ENCODE measurements at places on chromosomes 11 and 22.
A peak's percentile ranks its signal among the peaks of the same experiment; 100 is the strongest.

GRCh38 chr22:46363611-46364321, 28.3 kb downstream of the TRMU start:
- no peak for DNase-seq

- DNase-seq, result no peak
These were observed 27.4 kb downstream of the FAT3 start for GRCh38 chr11:92251980-92252379.

DNA sequence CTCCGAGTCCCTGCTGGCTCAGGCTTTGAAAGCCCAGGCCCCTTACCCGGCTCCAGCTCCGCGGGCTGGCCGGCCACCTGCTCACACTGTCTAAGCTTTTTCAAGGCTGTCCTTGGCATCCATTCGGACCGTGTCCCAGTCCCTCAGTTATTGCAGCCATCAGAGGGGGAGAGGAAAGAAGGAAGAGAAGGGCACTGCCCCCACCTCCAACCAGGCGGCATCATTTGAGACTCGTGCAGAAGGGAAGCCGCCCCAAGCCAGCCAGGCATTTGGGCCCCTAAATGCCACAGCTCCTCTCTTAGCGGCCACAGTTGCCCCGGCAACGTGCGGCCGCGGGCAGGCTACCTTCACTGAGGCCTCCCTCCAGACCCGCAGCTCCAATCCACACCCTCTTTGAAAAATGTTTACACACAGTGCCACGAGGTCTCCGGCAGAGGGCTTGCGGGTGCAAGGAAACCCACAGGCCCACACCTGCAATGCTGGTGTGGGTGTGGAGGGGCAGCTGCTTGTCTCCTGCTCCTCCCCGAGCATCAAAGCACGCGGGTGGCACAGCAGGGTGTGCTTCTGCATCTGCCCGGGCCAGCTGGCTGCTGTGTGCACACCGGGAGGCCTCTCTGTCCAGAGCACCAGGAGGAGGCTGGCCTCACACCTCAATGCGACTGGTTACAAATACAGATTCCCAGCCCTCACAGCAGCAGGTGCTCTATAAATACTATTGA, 124.4 kb downstream of the CTTN start:
- peak; percentile 54 for DNase-seq

- peak; percentile 61 for DNase-seq
These were observed 33.8 kb downstream of the SYT13 start for GRCh38 chr11:45252134-45252856.

GRCh38 chr11:120125024-120125423, 12.9 kb downstream of the TRIM29 start:
- DNase-seq, result peak; percentile 84

DNA sequence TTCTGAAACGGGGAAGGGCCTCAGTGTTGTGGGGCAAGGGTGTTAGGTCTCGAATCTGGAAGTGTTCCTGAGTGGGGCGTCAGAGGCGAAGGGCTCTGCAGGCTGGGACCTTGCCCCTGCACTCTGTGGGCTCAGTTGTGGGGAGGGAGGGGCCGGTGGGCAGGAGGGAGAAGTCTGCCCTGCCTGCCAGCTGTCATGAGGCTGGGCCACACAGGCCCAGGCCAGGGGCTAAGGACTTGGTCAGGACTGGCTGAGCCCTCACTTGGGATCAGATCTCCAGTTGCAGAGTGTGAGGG, at the start of gene CRACR2B:
CRACR2B (plus strand) TSS at position 23 of the 296 bp plus-strand sequence. CDS start 689 bp downstream, outside the sequence.
- no peak for DNase-seq

GRCh38 chr11:131658952-131659351, 288.5 kb downstream of the NTM start:
- DNase-seq, result no peak

GRCh38 chr11:65919573-65920371, 546 bp downstream of the DRAP1 start:
- peak; percentile 54 for DNase-seq

DNA sequence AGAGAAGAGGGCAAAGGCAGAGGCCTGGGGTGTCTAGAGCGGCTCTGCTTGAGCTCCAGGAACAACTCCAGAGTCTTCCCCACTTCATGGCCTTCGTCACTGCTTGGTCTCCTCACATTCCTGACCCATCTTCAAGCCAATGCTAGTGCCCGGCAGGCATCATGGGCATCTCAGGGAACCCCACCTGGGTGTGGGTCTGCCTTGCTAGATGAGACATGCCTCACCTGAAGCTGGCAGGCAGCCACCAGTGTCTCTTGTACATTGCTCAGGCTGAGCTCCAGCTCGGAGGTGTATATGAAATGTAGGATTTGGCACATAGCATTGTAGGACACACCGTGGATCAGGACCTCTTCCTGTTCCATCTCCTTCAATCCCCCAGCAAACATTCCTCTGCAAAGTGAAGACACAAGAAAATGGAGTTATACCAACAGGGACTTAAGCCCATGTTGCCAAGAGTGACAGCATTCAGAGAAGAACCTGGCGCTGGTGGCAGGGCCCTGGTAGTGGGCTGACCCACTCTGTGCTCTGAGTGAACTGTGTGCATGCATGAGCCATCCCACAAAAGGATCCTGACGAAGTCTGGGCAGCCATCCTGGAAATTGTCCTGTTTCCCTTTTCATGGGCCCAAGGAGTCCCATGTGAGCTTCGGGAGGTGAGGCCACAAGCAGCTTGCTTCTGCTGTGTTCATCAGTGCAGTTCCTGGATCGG, 24.3 kb downstream of the KLHL22 start:
- DNase-seq, result no peak

GRCh38 chr11:2348986-2349385, 28.1 kb upstream of the CD81 start:
- DNase-seq, result no peak

GRCh38 chr11:72583177-72583553, 91.1 kb downstream of the PDE2A start:
- no peak for DNase-seq

GRCh38 chr11:27485930-27486773, 13.6 kb upstream of the LGR4 start:
- peak; percentile 84 for DNase-seq

DNA sequence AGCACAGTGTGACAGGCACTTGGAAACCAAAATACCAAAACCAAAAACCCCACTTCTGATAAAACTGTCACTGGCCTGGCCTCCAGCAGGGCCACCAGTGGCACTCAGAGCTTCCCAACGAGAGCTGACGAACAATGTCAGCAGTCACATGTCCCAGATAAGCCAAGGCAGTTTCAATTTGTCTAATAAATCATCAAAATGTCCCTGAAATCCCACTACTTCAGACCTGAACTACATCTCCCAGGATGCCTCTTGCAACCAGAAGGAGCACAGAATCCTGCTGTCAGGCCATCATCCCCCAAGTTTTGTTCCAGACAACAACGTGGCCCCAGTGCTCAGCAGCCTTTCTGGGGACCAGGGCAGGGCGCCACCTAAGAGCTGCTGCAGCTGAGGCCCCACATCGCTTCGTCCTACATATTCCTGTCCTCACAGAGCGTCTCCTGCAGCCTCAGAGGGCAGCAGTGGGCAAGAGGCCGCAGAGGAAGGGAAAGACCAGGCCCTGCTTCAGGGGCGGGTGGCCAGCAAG, 25.1 kb downstream of the LRFN4 start:
- no peak for DNase-seq

All from kidney (tissue), 22 donors.